ENCODE measurements at places on chromosomes 7 and 10. TPM values are rescaled to one million over a fixed set of nuclear protein-coding genes. Genes with fewer than 3 reads are reported as not detected.

CLDN4 gene
- total RNA-seq: 0.80 TPM

NUTM2D gene
- 3.2 TPM for total RNA-seq

ZNF467 gene
- 2.3 TPM for total RNA-seq

GRCh38 chr7:123601530-123601929, at the start of gene ASB15:
Gene ASB15 (plus strand): TSS chr7:123601821. CDS start chr7:123614503, 12,682 bp downstream.
- no peaks in the 10 kb centered on the region for H3K4me1 ChIP-seq
- no peak within 1 kb of the TSS for H3K27ac ChIP-seq
- no peak for DNase-seq
- H3K4me3 ChIP-seq: no peak within 1 kb of the TSS
- H3K27me3 ChIP-seq: no peaks in the 10 kb centered on the region

- no peak overlapping the region for H3K27ac ChIP-seq
- DNase-seq: no peak
- H3K27me3 ChIP-seq: no peaks in the 10 kb centered on the region
- no peak overlapping the region for H3K4me3 ChIP-seq
These were observed 308.8 kb downstream of the SFMBT2 start for GRCh38 chr10:7102084-7102483.

GRCh38 chr7:26978146-26978545, 113.8 kb upstream of the SKAP2 start:
- no peak for DNase-seq
- no peak overlapping the region for H3K4me3 ChIP-seq
- H3K27me3 ChIP-seq: peaks cover 11% of the 10 kb centered on the region
- no peak overlapping the region for H3K27ac ChIP-seq

DNA sequence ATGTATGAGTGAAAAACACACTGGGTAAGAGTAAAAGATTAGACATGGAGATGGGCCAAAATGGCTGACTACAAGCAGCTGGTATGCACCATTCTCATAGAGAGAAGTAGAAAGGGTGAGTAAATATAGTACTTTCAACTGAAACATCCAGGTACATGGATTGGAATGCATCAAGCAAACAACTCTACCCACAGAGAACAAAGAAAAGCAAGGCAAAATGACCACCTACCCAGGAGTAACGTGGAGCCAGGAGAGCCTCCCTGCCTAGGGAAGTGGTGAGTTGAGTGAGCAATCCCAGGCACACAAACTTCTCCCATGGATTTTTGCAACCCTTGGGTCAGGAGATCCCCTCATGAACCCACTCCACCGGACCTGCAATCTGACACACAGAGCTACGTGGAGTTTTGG, 212.8 kb downstream of the PTN start:
- H3K4me3 ChIP-seq: no peak overlapping the region
- no peak for DNase-seq
- no peak overlapping the region for H3K27ac ChIP-seq
- H3K27me3 ChIP-seq: no peaks in the 10 kb centered on the region
- H3K4me1 ChIP-seq: peaks cover 9% of the 10 kb centered on the region
- H3K36me3 ChIP-seq: peaks cover 2% of the 10 kb centered on the region

All from chondrocyte (in vitro differentiated cells).